ENCODE measurements at places on chromosomes 7 and 10. TPM values are rescaled to one million over a fixed set of nuclear protein-coding genes. Genes with fewer than 3 reads are reported as not detected.

The HOXA7 gene
- 4.5 TPM for total RNA-seq

The PKD2L1 gene
- not detected for total RNA-seq

The ST7 gene
- 16.4 TPM for total RNA-seq

The COL17A1 gene
- 0.90 TPM for total RNA-seq

- no peaks in the 10 kb centered on the region for H3K36me3 ChIP-seq
- no peak overlapping the region for H3K4me3 ChIP-seq
These were observed 30.6 kb downstream of the ECHDC3 start for GRCh38 chr10:11772575-11773288.

DNA sequence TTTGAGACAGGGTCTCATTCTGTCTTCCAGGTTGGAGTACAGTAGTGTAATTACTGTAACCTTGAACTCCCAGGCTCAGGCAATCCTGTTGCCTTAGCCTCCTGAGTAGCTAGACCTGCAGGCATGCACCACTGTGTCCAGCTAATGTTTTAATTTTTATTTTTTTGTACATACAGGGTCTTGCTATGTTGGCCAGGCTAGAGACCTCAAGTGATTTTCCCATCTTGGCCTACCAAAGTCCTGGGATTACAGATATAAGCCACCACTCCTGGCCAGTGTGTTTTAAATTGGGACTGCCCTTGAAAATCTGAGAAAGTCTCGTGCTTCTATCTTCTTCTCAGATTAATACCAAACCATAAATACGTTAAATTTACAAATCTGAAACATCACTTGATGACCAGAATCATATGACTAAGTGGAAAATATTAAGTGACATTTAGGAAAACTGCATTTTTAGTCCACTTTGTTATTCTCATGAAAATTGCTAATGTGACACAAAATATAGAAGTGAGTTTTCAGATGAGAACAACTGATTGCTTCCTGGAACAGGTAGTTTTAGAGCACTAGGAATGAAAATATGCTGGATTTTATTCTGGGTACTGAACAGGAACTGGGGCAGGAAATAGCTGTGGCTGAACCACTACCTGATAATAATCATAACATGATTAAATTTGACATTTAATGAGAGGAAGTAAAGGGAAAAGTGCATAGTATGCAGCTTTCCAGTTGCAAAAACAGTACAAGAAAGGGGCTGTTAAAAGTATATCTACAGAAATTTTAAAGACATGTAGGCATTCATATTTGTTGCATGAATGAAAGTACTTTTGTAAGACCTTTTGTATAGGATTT, 4.2 kb downstream of the PHTF2 start:
- no peak overlapping the region for H3K27ac ChIP-seq
- H3K4me3 ChIP-seq = no peak overlapping the region
- no peak for DNase-seq
- H3K27me3 ChIP-seq = no peaks in the 10 kb centered on the region

DNA sequence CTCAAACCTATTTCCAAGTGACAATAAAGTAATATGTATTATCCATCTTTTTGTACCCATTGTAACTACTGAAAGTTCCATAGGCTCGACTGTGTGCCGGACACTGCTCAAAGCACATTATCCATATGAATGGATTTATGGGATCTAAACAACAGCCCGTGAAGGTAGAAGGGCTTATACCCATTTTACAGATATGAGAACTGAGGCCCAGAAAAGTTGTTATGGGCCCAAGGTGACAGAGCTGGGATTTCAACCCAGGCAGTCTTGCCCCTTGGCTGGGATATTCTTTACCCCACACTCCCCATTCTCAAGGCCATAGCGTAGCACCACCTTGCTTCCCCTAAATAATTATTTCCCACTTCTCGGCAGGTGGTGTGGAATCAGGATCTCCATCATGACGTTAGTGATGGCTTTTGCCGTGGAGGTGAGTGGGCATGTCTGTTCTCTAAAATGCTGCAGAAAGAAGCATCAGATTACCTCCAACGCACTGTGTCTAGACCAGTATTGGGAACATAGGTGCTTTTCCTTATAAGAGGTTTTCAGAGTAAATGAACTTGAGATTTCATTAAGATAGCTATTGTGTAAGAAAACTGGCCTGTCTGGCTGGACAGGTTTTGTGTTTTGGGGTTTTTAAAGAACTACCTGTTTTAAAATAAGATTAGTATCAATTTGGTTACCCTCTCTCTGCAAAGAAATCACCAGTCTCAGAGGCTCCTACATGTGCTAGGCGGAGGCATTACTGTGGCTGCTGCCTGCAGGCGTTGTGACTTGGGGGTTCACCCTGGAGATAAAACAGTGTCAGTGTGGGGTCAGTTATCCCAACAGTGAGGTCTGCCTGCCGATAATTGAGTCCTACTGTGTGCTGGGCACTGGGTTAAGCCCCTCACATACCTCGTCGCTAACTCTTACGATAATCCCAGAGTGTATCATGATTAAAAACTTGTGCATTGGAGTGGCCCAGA, 85.1 kb upstream of the SDK1 start:
- no peak overlapping the region for H3K27ac ChIP-seq
- no peaks in the 10 kb centered on the region for H3K4me1 ChIP-seq
- no peaks in the 10 kb centered on the region for H3K36me3 ChIP-seq
- DNase-seq = no peak
- no peaks in the 10 kb centered on the region for H3K27me3 ChIP-seq

- H3K4me1 ChIP-seq = peaks cover 13% of the 10 kb centered on the region
- H3K27ac ChIP-seq = no peak overlapping the region
These were observed 180.0 kb upstream of the INHBA start for GRCh38 chr7:41882745-41883420.

GRCh38 chr10:108358912-108359311, 1194.4 kb upstream of the SORCS1 start:
- no peak overlapping the region for H3K4me3 ChIP-seq
- H3K4me1 ChIP-seq = no peaks in the 10 kb centered on the region
- no peaks in the 10 kb centered on the region for H3K27me3 ChIP-seq
- no peak overlapping the region for H3K27ac ChIP-seq
- no peak for DNase-seq

DNA sequence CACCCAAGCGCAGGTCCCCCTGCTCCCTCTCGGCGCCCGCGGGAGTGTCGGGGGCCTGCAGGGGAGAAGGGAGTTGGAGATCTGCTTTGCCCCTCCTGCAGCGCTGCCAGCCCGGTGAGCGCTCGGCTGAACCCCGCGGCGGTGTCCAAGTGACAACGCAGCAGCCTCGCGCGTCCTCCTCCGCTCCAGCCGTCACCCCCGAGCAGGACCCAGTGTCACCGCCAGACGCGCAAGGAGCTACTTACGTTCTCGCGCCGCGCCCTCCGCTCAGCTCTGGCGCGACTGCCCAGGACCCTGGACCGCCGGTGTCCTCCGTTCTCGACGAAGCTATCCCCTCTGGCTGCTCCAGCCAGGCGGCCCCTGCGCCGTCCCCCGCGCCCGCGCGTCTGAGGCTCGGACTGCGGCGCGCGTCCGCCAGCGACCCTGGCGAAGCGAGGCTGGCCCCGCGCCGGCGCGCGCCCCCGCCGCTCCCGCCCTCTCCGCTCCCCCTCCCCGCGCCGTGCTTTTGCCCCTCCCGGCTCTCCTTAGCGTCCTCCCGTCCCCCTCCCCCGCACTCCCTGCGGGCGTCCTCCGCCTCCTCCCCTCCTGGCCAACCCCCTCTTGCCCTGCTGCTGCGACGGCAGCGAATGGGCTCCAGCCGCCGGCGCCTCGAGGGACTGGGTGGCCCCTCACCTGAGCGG, at the start of gene NRCAM:
NRCAM (minus strand) TSS at position 439 of the 680 bp plus-strand sequence. CDS start 216,372 bp downstream, outside the sequence.
- peak; percentile 41 for DNase-seq
- H3K36me3 ChIP-seq = no peaks in the 10 kb centered on the region
- H3K27ac ChIP-seq = no peak within 1 kb of the TSS
- H3K4me1 ChIP-seq = peaks cover 4% of the 10 kb centered on the region
- H3K27me3 ChIP-seq = no peaks in the 10 kb centered on the region

DNA sequence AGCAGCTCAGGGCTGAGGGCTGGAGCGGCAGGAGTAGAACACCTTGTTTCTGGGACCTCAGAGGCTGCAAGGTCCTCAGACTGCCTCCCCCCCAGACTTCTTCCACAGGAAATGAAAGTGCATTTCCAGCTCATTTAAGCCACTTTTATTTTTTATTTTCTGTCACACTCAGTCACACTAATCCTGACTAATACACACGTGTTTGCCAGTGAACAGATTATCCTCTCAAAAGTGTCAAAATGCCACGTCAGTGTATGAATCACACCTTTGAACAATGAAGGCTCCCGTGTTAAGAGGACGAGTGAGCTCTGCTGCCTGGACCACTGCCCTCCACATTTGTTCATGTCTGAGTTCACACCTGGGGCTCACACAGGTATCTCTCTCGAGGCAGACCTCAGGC, 488.5 kb downstream of the DNAJB6 start:
- no peaks in the 10 kb centered on the region for H3K36me3 ChIP-seq
- no peak overlapping the region for H3K4me3 ChIP-seq
- no peaks in the 10 kb centered on the region for H3K27me3 ChIP-seq
- no peak for DNase-seq
- H3K27ac ChIP-seq = no peak overlapping the region

GRCh38 chr7:104862719-104863118, 151.3 kb upstream of the KMT2E start:
- no peaks in the 10 kb centered on the region for H3K27me3 ChIP-seq
- no peaks in the 10 kb centered on the region for H3K36me3 ChIP-seq
- DNase-seq = no peak
- H3K4me3 ChIP-seq = no peak overlapping the region

- H3K27me3 ChIP-seq = no peaks in the 10 kb centered on the region
- no peaks in the 10 kb centered on the region for H3K36me3 ChIP-seq
- H3K4me3 ChIP-seq = peak overlapping the region; percentile 50
- peaks cover 31% of the 10 kb centered on the region for H3K4me1 ChIP-seq
- H3K27ac ChIP-seq = peak overlapping the region; percentile 66
These were observed 95.8 kb upstream of the AGBL3 start for GRCh38 chr7:134890246-134891240.

GRCh38 chr7:111758332-111758731, 196.0 kb upstream of the IMMP2L start:
- no peak overlapping the region for H3K4me3 ChIP-seq
- H3K36me3 ChIP-seq = no peaks in the 10 kb centered on the region
- H3K27ac ChIP-seq = no peak overlapping the region
- no peaks in the 10 kb centered on the region for H3K4me1 ChIP-seq

- H3K4me3 ChIP-seq = no peak overlapping the region
- DNase-seq = no peak
- no peak overlapping the region for H3K27ac ChIP-seq
- H3K36me3 ChIP-seq = no peaks in the 10 kb centered on the region
- no peaks in the 10 kb centered on the region for H3K4me1 ChIP-seq
These were observed 19.6 kb upstream of the ZNF735 start for GRCh38 chr7:64187408-64187807.

DNA sequence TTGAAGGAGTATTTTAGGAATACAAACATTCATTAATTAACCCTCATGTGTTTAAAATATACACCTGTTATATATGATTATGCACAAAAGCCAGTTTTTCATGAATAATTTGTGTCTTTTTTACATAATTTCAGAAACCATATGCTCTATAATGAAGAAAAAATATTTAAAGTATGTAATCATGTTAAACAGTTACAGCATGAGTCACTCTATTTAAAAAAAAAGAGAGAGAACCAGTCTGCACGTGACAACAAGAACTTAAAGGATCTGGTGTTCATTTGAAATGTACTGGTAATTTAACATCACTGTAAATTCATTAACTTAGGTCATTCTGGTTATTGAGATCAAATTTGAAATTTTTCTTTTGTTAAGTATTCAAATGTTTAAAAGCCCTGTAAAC, 228.5 kb downstream of the CACNB2 start:
- no peak overlapping the region for H3K27ac ChIP-seq
- no peak overlapping the region for H3K4me3 ChIP-seq
- no peaks in the 10 kb centered on the region for H3K36me3 ChIP-seq
- no peaks in the 10 kb centered on the region for H3K4me1 ChIP-seq
- DNase-seq = no peak

DNA sequence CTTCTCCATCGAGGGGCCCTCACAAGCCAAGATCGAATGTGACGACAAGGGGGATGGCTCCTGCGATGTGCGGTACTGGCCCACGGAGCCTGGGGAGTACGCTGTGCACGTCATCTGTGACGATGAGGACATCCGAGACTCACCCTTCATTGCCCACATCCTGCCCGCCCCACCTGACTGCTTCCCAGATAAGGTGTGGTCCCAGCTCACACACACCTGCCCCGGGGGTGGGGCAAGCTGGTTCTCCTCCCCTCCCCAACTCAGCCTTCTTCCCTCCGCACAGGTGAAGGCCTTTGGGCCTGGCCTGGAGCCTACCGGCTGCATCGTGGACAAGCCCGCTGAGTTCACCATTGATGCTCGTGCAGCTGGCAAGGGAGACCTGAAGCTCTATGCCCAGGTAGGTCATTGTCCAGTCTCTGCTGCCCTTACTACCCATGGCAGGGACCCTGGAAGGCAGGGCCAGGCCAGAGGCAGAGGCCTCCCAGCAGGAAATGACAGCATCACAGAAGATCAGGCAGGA, 11.0 kb downstream of the FLNC start:
- no peaks in the 10 kb centered on the region for H3K4me1 ChIP-seq
- DNase-seq = peak; percentile 19
- H3K27ac ChIP-seq = no peak overlapping the region
- no peaks in the 10 kb centered on the region for H3K36me3 ChIP-seq

DNA sequence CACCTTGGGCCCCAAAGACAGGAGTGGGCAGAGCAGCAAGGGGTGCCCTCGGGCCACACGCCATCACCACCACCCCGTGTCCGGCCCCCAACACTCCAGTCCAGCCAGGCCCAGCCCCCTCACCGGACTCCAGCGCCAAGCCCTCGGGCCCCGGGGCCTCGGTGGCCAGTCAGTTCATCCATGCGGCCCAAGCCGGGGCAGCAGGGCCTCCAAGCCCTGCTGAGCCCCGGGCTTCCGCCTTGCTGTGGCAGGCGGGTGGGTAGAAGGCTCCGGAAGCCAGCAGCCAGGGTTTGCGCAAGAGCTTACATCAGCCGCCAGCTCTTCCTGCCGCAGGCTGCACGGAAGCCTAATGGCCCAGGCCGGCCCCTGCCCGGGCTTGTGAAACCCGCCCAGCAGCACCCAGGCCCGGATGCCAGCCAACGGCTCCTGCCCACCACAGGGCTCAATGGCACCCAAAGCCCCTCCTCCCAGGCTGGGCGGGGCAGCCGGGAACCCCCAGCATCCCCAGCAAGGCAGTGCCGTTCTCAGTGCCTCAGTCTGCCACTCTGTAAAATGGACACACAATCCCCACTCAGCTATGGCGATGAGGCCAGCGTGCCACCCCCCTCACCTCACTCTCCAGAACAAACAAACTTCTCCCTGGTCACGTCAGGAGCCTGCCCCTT, 26.5 kb downstream of the TNRC18 start:
- DNase-seq = peak; percentile 59
- peak overlapping the region; percentile 22 for H3K27ac ChIP-seq
- no peaks in the 10 kb centered on the region for H3K27me3 ChIP-seq
- peaks cover 9% of the 10 kb centered on the region for H3K4me1 ChIP-seq

- no peak overlapping the region for H3K4me3 ChIP-seq
- no peak for DNase-seq
- H3K27ac ChIP-seq = no peak overlapping the region
- H3K36me3 ChIP-seq = no peaks in the 10 kb centered on the region
- no peaks in the 10 kb centered on the region for H3K4me1 ChIP-seq
These were observed 43.2 kb upstream of the FAM133B start for GRCh38 chr7:92633211-92633906.
